ENCODE measurements at places on chromosomes 4 and X.
A peak's percentile ranks its signal among the peaks of the same experiment; 100 is the strongest.

GRCh38 chrX:148741441-148741840 is 241.0 kb downstream of the AFF2 start:
- no peak for DNase-seq

- DNase-seq, result no peak
Measured at GRCh38 chr4:69896530-69897116, 34.2 kb upstream of the CSN1S1 start.

- no peak for DNase-seq
Measured at GRCh38 chrX:42943051-42943974, 165.3 kb upstream of the PPP1R2C start.

GRCh38 chr4:175827516-175827915 is 15.5 kb upstream of the GPM6A start:
- DNase-seq, result no peak

DNA sequence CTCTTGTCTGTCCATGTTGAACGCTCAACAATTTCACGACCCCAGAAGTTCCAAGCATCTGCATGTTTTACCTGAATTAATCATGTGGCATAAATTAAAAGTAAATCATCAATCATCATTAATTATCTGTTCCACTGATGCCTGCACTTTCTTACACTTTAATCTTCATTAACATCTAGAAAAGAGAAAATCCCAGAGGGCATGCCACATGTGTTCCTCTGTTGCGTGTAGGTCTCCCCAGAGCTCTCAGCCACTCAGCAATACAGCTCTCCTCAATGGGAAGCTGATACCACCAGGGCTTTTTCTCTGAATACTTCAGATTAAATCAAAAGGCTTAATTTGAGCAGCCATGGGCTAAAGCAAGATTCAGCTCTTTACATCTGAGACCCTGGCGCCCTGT is 722.4 kb upstream of the TENM3 start:
- DNase-seq, result no peak

GRCh38 chrX:107731831-107732502 is 43.6 kb downstream of the TSC22D3 start:
- DNase-seq, result no peak

DNA sequence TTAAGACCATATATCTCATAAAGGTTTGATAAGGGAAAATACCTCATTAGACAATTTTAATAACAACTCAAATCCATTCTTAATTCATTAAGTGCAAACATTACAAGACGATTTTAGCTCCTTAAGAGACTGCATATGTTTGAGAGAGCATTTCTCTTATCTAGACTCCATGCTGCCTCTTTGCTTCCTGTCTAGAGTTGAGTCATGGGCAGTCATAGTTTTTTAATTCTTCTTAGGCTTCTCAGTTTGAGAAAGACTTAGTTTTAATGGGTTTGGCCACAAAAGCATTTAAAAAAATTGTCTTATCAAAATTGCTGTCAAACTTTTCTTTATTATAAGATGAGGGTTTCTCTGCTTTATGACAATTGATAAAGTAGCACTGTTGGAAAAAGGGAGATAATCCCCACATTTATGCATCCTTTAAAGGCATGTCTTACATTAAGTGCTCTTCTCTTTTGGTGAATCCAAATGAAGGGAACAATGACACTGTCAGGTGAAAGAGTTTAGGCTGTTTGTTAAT is 713.4 kb downstream of the PCDH18 start:
- DNase-seq, result no peak

GRCh38 chr4:40719008-40719623 is 30.6 kb upstream of the NSUN7 start:
- DNase-seq, result no peak

DNA sequence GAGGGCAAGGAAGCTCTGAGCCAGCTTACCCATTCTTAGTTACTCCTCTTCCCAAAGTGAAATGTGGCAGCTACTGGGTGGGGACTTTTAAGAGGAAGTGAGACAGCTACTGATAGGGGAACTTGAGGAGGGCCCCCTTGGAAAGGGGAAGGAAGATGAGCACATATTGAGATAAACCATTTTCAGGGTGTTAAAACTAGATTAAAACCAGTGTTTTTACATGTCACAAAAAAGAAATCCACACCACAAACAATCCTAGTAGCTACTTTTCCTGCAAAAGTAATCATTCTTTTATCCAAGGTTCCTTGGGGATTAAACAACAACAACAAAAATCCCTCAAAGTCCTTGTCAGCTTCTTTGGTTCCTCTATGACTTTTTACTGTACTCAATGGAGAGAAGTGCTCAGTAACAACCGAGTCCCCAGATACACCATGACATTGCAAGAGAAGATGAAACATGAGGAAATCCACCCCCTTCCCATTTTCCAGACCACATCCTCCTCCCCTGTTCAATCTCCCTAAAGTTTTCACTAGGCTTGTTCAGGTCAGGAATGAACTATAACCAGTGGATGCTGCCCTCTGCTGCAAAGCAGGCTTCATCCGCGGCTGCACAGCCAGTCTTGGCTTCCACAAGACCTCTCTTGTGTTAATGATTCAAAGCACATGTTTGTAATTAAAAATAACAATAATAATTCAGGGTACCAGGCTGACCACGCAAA is 113.5 kb upstream of the TMEM164 start:
- DNase-seq, result no peak

DNA sequence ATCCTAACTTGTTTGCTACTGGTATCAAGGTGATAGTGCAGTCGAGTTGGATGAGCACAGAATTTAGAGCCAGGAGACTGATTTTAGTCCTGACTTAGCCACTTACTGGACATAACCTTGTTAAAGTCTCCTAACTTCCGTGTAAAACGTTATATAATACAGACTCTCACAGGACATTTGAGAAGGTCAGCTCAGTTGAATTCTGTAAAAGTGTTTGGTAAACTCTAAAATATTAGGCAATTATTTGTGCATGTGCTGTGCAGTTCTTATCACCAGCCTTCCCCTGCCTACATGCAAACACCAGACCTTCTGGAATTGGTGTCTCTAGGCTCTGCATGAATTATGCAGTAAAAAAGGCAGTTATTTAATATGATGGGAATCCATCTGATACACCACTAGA is 45.4 kb downstream of the FNIP2 start:
- no peak for DNase-seq

GRCh38 chrX:135295238-135295943 is 13.9 kb upstream of the ETDC start:
- DNase-seq, result peak; percentile 8

DNA sequence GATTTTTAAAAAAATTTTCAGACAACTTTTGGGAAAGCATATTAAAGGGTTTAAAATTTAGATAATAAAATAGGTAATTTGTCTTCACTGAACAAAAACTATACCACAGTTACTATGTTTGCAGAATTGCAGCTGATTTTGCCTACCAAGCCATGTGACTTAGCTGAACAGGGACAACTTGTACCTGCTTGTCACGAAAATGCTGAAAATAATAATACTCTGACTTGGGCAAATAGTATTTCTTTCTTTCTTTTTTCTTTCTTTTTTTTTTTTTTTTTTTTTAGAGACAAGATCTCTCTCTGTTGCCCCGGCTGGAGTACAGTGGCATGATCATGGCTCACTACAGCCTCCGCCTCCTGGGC is 225.2 kb upstream of the PPP1R2C start:
- DNase-seq, result no peak

DNA sequence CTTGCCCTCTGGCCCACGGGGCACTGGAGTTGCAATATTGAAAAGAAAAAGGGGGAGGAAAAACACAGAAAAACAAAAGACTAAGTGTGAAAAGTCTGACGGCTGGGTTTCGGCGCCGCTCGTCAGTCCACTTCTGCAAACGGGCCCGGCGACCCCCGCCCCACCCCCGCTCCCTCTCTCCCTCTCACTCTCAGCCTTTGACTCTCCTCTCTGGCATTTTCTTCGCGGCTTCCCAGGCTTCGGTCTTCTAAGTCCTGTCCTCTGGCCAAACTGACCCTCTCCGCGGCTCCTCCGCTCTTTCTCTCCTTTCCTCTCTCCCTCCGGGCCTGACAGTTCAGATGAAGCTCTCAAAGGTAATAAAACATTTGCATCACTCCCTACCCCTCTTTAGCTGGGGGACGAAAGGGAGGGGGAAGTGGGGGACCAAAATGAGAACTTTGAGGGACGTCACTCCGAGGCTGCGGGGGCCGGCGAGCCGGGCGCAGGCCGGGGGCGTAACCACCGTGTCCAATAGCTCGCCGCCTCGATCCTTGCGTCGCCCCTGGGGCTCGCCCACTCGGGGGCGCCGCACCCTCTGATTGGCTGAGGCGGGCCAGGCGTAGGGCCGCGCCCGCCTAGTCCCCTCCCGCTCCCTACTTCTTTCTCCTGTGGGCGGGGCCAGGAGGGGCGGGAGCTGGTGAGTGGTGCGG is at the start of gene NKX6-1:
Gene NKX6-1, minus strand, starts transcription at position 358 of the 689 bp plus-strand sequence. CDS start 1,064 bp downstream, outside the sequence.
- DNase-seq, result no peak
